ENCODE measurements at places on chromosomes 13 and 19.

- DNase-seq: peak; percentile 21
Observed at GRCh38 chr19:29576761-29577648, 29.1 kb upstream of the POP4 start.

DNA sequence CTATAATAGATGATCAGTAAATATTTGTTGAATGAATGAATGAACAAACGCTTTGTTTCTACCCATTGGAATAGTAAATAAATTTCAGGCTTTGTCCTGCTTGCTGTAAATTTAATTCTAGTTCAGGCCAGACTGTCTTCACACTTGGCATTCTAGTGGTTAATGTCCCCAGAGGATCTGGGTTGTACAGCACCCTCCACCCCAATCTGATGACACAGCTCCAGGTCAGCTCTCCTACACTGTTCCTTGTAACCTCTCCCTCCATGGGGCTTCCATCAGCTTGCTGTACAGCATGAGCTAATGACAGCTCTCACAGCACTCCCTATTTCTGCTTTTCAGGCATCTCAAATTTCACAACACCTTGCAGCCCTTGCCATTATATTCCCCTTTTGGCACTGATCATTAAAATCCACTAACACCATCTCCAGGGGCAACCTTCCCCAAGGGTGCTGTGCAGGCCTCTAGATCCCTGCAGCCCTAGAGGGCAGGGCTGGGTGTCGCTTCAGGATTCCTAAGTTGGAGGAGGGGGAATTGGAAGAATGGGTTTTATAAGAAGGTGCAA is 12.7 kb upstream of the KL start:
- no peak for DNase-seq

DNA sequence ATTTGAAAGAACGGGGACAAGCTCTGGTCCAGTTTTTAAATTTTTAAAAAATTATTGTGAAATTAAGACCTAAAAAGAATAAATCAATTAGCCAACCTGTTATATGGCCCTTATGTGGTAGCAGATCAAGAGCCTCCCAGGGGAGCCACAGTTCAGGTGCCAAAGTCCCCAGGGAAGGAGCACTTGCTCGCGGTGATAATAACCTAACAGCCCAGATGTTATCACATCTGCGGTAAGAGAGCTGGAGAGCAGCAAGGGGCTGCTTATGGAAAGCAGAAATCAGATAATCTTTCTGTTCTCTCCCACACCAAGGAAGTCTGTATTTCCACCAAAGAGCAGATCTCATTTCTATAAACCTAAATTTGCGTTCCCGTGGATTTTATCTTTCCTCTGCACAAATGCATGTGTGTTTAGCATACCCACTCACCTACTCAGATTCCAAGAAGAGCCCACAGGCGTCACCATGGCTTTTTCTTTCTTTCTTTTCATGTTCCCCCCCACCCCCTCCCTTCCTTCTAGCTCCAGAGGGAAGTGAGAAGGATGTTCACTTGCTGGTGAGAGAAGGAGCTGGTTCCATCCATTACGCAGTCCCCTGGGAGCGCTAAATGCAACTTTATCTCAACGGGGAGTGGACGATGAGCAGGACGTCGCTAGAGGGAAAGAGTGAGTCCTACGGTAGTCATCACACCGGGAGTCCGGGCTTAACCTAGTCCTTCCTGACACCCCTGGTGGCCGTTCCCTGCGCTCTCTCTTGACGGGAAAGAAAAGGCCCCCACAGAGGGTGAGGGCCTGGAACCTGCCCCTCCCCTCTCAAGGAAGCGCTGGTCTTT is 1.6 kb upstream of the POU4F1 start:
- DNase-seq: no peak

- DNase-seq: no peak
Observed at GRCh38 chr19:51559240-51559639, 11.8 kb upstream of the ZNF175 start.

DNA sequence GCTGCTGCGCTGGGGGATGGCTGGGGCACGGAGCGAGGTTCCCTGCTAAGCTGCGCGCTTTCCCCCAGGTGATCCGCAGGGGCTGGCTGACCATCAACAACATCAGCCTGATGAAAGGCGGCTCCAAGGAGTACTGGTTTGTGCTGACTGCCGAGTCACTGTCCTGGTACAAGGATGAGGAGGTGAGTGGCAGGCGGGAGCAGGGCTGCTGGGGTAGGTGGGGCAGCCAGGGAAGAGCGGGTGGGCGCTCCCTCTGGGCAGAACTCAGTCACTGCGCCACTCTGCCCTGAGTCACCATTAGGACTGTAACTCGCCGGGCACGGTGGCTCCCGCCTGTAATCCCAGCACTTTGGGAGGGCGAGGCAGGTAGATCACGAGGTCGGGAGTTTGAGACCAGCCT is 23.8 kb downstream of the TMED1 start:
- no peak for DNase-seq

- DNase-seq: no peak
Observed at GRCh38 chr13:100625447-100625846, 36.9 kb upstream of the GGACT start.

GRCh38 chr19:28333909-28334308 is 879.0 kb downstream of the UQCRFS1 start:
- DNase-seq: no peak

DNA sequence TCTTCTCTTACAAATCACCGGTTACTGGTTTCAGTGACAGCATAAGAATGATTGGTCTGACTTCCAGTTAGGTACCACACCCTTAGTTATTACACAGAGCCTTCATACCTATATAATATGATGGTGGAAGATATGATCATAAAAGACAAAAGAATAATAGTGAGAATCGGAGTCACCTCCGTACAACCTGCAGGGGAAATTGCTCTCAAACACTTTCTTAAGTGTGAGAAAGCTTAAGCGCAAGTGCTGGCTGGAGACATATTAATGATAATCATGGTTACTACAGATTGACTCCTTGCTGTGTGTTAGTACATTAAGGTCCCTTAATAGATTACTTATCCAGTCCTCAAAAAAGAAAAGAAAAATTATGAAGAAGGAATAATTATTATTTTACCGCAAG is 1.8 kb upstream of the LHFPL6 start:
- no peak for DNase-seq

DNA sequence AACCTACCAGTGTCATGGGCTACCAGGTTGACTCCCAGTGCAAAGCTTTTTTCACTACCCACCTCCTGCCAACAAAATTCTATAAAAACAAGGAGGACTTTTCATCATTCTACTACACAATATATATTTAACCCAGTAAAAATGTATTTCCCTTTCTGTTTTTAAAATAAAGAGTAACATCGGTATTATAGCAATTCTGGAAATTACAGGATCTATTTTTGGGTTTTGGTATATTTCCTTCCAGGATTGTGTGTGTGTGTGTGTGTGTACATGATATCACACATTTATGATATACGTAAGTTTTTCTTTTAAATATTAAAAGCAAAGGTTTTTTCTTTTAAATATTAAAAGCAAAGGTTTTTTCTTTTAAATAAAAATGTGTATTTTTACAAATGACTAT is 6.0 kb upstream of the UBL3 start:
- DNase-seq: no peak

GRCh38 chr19:5423567-5424125 is 31.6 kb upstream of the ZNRF4 start:
- DNase-seq: no peak

GRCh38 chr19:52188822-52189734 is 774 bp upstream of the PPP2R1A start:
- DNase-seq: peak; percentile 95

- no peak for DNase-seq
Observed at GRCh38 chr13:81658598-81659370, 1317.9 kb upstream of the SPRY2 start.

GRCh38 chr19:49861541-49862378 is 5.6 kb downstream of the PNKP start:
- DNase-seq: no peak

DNA sequence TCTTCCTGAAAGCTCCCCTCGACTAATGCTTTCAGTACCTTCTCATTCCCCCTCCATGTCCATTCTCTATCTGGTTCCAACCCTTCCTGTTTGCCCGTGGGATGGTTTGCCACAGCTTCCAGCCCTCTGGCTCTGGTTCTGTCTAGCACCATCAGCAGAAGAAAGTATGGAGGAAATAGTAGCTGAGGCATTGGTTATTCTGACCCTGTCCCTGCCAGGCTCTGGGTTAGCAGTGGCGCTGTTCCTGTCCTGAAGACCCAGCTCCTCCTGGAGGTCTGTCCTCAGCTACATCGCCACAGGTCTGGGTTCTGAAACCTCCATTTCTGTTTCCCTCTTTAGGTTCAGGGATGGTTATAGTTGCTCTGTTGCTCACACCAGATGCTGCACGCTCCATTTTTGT is 604.6 kb upstream of the GPC6 start:
- DNase-seq: no peak

DNA sequence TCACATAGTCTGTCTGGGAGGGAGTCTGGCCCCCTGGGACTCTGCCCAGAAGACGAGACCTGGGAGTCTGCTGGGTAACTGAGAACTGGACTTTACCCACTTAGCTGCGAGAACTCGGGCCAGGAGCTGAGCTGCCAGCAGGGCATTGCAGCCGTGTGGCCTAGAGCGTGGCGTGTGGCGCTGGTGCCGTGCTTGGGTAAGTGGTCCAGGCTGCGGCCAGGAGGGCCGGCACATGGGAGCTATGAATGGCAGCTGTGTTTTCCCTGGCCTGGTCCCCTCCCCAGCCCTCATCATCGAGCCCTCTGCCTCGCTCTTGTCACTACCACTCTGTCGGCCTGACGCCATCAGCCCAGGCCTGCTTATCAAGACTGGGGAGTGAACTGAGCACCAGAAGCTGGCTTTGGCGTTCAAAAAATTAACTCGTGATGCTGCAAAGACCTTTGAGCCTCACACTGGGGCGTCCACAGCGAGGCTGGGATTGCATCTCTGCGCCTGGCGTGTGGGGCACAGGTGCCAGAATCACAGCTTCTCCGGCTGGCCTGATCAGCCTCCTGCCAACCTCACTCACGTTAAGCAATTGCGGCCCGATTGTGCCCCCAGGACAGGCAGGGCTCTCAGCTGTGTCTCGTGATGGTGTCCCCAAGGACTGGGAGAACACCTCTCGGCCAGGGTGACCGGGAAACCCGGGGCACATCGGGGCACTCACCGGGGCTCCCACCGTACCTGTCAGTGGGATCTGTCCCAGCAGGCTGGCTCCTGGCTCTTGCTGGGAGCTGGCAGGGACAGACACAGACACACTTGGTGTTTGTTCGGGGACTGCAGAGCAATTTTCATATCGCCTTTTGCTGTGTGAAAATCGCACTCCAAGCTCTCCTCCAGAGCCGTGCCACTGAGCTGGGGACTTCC is 85.9 kb downstream of the KDM4B start:
- no peak for DNase-seq

DNA sequence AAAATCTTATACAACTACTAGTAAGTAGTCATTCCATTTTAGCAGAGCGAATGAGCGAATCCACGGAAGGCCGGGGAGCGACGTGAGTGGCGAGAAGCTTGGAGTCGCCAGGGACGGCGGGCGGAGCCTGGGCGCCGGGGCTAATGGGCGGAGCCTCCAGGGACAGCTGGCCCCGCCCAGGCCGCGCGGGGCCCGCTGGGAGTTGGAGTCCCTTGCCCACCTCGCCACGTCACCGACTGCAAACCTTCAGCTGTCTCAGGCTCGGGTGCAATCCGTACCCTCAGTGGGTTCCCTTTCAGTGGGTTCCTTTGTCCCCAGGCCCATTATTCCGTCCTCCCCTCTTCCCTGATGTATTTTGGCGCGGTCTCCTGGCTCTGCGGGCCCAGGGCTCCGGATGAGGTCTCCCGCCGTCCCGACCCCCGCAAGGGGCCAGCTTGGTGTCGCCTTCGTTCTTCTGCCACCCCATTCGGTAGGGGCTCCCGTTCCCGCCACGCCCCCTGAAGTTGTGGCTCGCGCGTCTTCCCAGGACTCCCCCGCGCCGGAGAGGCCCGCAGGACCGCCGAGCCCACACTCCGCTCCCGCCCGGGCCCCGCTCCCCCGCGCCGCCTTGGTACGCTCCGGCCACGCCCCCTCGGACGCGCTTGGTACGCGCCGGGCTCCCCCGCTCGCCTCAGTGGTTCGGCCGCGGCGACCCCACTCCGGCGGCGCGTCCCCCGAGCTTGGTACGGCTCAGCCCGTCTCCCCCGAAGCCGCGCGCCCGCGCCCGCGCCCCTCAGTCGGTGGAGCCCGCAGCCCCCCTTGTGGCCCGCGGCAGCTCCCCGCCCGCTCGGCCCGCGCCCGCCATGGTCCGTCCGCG is at the start of gene PTOV1:
PTOV1 (plus strand) TSS at position 673 of the 856 bp plus-strand sequence.
- DNase-seq: peak; percentile 81

DNA sequence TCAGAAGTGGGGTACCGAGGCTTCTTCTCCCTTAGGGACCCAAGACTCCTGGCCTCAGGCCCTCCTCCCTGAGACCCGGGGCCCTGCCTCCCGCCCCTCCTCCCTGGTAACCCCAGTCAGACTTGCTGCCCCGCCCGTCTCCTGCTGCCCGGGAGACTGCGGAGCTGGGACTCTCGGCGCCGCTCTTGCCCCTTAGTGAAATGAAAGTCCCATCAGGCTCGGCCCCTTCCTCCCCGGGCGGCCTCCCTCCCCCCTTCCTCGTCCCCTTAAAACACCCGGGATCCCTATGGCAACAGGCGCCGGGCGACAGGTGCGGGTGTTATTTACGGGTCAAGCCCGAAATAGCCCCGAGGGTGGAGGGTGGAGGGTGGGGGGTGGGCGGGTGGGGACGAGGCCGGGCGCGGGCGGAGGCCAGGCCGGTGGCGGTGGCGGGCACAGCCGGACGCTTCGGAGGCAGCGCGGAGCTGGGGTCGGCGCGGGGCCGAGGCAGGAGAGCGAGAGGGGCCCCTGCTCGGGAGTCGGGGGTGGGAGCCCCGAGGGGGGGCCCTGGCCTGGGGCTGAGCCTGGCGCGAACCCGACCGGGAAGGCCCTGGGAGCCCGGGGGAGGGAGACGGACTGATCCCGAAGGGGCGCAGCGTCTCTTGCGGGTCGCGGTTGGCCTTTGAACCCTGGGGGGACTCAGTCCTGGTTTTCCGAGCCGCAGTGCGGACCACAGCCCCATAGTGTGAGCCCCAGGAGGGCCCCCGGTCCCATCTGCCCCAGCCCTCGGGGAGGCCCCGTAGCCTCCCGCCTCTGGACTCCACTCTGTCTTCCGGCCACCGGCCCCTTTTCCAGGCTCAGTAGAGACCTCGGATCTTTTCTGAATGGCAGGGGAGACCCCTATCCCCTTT is at the start of gene CACNG6:
CACNG6 (plus strand) TSS at position 414 of the 890 bp plus-strand sequence. CDS start 1,241 bp downstream, outside the sequence.
- no peak for DNase-seq

DNA sequence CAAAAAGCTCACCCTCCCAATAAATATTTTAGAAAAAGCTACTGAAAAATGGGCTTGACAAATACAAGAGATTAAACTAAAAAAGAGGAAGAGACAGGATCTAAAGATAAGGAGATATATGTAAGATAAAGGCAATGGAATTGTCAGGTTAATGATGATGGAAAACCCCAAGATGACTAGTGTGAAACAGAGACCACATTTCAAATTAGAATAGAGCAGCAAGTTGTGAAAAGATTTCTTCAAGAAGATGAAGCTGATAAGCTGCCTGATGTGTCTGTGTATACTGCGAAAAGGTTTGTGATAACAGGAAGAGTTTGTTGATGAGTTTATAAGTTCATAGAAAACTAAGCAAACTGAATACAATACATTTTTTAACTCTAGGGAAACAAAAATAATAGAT is 840.1 kb upstream of the SLITRK5 start:
- no peak for DNase-seq

All from activated CD4-positive, alpha-beta T cell treated with anti-CD3 and anti-CD28 coated beads for 24 hours (primary cell).